ENCODE measurements at places on chromosomes 6 and 20.

GRCh38 chr20:9301129-9302090 is 213.0 kb upstream of the LAMP5 start:
- DNase-seq, result no peak

GRCh38 chr6:169169941-169170582 is 83.6 kb downstream of the THBS2 start:
- no peak for DNase-seq

- DNase-seq, result no peak
Observed at GRCh38 chr6:82371799-82372546, 8.4 kb downstream of the TPBG start.

DNA sequence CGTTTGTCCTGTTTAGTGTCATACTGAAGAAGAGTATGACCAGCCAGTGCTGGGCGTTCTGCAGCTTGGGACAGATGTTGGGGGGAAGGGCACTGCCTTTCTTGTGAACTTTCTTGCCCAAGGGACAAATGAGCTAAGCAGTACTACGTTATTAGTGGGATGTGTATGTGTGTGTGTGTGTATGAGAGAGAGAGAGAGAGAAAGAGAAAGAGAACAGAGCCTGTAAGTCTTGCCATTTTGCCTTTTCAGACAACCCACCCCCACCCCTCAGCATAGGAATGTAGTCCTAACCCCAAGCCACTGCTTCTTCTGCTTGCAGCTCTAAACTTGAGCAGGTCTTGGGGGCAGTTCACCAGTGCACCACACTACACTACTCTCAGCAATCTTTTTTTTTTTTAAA is 45.5 kb downstream of the E2F3 start:
- DNase-seq, result no peak

- DNase-seq, result no peak
Observed at GRCh38 chr6:43361269-43361668, 8.2 kb downstream of the ZNF318 start.

GRCh38 chr20:20014659-20015058 is 2.5 kb upstream of the NAA20 start:
- no peak for DNase-seq

GRCh38 chr6:1380625-1381427 is 8.6 kb upstream of the FOXF2 start:
- DNase-seq, result no peak

Measured in glutamatergic neuron (in vitro differentiated cells).